ENCODE measurements at places on chromosomes 5 and 9.

- DNase-seq = no peak
Measured at GRCh38 chr9:106020186-106020585, 325.8 kb downstream of the TMEM38B start.

DNA sequence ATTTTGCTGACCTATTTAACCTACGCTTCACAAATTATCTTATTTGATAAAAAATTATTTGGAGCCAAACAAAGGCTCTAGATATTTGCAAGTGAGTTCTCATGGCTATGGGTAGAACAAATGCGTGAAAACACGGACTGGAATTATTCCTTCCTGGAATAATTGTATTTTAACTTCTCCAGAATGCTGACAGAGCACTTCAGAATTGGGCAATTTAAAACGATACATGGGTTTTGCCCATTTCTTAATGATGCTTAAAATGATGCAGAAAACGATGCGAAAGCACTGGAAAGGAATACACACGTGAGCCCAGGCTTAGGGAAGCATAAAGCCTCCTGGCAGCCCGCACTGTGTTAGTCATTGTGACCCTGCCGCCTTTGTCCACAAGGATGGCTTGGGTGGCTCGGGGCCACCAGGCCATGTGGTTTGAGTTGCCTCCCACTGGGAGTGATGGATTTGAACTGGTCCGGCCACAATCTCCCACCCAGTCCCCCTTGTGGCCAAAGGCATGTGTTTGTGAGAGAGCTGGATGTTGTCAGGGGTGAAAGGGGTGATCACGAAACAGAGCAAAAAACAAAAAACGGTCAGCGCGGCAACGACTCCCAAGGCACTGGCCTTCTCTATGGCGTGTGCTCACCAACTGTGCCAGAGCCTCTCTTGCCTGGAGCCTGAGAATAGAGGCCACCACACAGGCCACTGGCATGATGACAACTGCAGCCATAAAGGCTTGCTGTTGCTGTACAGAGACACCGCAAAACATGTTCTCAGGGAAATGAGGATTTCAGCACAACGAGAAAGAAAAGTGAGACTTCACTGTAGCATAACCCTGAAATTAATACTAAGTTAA, 234.2 kb upstream of the ADAMTS16 start:
- no peak for DNase-seq

- no peak for DNase-seq
Measured at GRCh38 chr5:1125030-1125357, 13.1 kb upstream of the SLC12A7 start.

GRCh38 chr9:135388530-135388929, 91.1 kb upstream of the PPP1R26 start:
- no peak for DNase-seq

GRCh38 chr5:176673651-176674583, 26.6 kb downstream of the TSPAN17 start:
- no peak for DNase-seq

DNA sequence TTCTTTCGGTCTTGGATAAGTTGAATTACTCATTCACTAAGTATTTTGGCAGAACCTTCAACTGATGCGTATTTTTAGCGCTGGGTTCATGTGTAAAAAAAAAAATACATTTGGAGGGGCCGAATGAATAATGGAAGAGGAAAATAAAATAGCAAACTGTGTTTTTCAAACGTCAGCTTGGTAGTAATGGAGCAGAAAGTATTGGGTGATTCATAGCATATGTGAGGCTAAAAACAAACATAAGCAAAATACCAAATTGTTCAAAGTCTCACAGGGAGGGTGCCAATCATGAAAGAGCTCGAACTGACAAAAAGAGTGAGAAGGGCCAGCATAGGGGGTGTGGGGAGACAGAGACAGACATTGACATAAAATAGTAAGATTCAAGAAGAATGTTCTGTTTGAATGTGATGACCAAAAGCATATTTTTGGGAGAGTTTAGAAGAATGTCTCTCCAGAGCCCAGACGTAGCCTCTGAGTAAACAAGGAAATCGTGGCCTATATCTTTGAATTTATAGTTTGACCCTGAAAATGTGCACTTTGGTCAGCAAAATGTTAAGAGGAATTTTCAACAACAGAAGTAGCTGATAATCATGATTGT, 174.9 kb upstream of the HMHB1 start:
- DNase-seq = no peak
